ENCODE measurements at places on chromosomes 1 and 21.
A peak's percentile ranks its signal among the peaks of the same experiment; 100 is the strongest.

DNA sequence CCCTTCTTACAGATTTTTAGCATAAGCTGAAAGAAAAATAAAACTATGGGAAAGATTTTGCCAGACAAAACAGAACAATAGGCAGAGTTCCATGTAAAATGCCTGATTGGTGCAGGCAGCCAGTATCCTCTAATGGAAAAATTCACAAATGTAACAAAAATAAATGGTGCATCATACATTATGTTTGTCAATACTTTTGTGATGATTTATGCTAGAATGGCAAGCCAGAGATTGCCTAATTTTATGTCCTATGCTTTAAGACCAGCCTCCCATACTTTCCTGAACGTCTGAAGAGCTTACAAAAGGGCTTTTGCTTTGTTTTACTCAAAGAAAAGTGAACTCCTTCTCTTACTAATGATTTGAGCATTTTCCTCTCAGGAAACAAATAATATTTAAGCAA lies 81.5 kb upstream of the KCNJ15 start:
- no peak for DNase-seq

DNA sequence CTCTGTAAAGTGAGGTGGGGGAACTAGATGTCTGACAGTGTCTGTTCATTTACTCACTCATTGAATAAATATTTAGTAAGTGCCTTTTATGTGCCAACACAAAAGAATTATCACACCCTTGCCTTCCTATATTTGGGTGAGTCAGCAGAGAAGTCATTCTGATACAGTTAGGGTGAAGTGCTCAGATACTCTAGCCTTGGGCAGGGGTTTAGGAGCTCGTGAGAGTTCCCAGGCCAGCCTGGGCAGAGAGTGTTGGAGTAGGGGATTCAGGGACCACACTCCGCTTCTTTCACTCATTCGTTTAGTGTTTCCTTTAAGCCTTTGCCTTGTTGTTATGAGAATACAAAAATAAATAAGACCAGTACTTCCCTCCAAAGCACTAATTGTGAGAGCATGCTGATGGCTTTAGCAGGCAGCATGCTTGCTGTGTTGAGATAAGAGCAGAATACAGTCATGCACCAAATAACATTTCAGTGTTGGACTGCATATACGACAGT lies 83.9 kb downstream of the DYRK1A start:
- DNase-seq = peak; percentile 70

GRCh38 chr1:9787702-9788101 lies 36.1 kb downstream of the CLSTN1 start:
- no peak for DNase-seq

- no peak for DNase-seq
Measured at GRCh38 chr1:216258856-216259255, 164.4 kb downstream of the USH2A start.

GRCh38 chr1:183231545-183231944 lies 45.5 kb downstream of the LAMC2 start:
- no peak for DNase-seq

DNA sequence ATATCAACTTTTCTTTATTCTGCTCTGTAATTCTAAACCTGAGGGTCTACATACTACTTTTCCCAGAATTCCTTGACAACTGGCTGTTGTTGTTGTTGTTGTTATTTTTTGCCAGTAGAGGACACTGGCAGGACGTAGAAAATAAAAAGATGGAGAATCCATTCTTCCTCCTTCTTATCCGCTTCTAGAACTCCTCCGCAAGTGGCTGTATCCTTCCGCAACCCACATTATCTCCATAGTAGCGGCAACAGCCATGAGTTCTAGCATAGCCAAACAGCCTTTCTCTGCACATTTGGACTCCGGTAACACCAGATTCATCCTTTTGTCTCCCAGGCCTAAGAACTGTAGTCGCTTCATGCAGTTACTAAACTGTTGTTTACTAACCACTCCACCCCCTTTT lies 91.1 kb upstream of the CACHD1 start:
- DNase-seq = no peak

DNA sequence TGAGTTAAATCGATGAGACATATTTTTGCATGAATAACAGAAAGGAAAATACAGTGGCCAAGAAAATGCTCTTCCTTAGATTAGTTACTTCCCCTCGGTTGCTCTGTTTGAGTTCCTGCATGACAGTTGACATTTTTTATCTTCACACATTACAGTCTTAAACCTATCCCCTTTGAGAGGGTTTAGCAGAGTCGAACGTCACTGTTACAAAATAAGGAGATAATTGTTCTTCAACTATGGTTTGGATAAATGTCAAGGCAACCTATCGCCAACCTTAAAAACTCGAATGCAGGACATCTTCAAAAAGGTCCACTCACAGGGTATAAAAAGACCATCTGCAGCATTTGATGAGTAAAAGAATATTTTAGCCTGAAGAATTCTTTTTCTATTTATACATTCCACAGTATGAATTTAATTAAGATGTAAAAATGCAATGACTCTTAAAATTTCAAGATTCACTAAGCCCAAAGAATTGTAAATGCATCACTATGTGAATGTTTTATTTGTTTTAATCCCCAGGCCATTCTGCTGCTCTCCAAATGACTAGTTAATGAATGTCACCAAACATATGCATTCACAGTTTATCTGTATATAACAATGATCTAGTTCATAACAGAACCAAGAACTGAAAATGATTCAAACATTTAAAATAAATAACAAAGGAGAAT lies 68.9 kb upstream of the COL11A1 start:
- DNase-seq = no peak

- no peak for DNase-seq
Measured at GRCh38 chr1:38763121-38763520, 96.5 kb downstream of the RRAGC start.

DNA sequence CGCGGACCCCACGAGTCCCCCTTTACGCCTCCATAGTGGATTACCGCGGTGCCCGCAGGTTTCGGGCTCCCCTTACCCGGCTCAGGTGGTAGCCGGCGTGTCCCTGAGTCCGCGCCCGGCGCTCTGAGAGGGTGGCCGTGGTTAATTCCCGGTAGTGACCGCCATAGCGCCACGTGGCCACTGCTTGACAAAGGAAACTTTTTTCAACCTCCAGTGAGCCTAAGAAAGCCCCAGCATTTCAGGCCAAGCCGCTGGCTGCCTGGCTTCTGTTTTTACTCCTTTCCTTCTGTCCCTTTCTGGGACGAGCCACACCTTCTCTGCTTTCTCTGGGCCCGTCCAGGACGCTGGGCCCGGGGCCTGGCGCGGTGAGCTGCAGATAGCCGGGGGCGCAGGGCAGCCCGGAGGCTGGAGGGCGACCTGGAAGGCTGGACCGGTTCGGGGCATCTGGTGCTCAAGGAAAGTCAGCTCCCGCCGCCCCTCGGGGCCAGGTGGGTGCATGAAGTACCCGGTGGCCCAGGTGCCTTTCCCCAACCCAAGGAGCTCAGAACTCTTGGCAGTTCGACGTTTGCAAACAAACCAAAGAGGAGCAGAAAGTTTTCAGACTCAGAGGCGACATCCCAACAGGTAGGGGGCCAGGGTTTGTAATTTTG lies 540 bp upstream of the C1orf198 start:
- DNase-seq = peak; percentile 65
